ENCODE measurements at places on chromosomes 12 and 14.

GRCh38 chr12:72560003-72560769 lies 288.0 kb downstream of the TRHDE start:
- no peak for DNase-seq

DNA sequence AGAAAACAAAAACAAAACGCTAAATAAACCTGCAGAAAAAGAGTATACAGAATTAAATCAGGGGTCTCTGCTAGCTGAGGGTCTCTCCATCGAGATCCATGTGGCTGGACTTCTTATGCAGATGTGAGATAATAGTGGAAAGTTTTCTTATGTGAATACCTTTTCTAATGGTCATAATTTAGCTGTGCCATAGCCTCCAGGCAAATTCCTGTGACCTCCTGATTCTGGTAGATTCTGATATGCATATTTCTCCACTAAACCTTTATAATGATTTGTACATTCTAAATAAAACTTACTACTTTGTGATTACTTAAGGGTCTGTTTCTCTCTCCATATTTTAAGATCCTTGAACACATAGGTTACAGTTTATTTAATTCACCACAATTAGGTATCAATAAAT lies 1002.6 kb downstream of the GALC start:
- no peak for DNase-seq

DNA sequence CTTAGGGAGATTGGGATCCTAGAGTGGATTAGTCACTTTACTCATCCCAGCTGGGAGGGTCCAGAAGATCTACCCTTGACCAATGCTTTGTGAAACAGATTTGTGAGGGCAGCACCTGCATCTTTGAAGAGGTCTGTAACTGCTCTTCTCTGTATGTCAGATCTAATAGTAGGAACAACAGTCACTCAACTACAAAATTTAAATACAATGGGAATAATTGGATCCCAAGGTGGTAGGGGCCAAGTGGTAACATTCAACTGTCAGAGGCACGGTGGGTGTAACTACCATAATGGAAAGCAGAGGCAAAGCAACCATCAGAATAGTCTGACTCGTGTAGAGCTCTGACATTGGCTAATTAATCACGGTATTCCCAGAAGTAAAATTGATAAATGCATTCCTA lies 55.8 kb downstream of the ITPR2 start:
- no peak for DNase-seq

DNA sequence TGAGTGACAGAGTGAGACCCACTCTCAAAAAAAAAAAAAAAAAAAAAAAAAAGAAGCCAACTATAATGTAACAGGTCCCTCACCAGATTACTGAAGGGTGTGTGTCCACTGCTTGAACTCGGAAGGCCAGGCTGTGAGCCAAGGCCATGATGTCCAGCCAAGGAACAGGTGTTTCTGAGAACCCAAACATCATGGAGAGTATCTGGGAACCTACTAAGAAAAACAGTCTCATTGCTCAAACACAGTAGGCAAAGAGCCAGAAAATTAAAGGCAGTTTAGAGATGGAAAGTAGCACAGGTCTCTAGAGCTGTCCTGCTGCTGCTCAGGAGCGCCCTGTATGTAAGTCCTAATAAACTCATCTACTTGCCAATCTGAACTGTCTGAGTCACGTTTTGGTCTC lies 12.5 kb upstream of the MAP4K5 start:
- no peak for DNase-seq

DNA sequence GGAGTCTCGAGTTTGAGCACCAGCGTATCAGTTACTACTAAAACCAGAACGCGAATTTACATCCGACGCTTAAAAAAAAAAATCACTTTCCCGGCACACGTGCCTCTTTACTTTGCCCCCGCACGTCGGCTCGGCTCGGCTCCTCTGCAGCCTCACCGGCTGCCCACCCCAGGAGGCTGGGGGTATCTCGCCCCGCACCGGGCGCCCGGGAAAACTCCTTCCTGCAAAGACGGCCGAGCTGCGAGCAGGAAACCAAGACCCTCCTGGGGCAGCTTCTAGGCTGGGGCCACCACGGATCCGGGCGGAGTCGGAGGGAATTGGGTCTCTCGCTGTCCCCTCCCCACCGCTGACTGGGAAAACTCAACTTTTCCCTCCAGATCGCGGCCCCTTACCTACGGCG lies 610 bp downstream of the VSIG10 start:
- DNase-seq: no peak

- DNase-seq: no peak
Observed at GRCh38 chr12:107461222-107461975, 224.2 kb upstream of the PWP1 start.

DNA sequence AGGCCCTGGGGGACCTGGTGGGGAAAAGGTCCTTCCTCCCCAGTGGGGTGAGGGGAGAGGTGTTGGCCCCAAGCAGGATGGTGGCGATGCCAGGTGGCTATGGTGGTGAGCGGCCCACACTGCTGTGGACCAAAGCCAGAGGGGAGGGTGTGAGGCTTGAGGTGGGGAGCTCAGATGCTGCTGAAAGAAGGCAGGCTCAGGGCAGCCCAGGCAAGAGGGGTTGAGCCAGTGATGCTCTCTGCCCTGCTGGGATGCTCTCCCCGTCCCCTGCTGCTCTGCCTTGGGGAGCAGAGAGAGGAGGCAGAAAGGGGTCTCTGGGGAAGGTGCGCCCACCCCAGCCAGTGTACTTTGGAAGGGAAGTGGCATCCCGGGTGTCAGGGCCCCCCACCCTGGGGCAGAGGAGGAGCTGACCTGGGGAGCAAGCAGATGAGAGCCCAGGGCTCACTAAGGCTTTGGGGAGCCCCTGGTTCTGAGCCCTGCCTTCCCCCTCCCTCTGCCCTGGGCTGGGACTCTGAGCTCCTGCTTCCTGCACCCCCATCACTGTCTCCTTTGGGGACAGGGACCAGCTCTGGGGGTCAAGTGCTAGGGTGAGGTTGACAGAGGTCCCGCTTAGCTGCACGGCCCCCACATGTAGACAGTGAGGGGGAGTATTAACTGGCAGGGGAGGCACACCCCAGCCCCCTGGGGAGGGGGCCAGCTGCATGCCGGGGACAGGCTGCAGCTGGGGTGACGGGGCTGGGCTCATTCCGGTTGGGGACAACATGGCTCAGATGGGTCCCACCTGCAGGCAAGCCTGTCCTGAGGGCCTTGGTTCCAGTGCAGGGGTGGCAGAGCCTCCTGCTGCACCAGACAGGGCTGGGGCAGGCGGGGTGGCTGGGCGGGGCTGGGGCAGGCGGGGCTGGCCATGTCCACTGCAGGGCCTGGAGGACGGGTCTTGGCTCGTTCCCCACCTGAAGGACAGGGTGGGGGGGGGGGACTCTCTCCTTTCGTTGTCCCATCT lies 124.4 kb downstream of the KIF26A start:
- DNase-seq: no peak

DNA sequence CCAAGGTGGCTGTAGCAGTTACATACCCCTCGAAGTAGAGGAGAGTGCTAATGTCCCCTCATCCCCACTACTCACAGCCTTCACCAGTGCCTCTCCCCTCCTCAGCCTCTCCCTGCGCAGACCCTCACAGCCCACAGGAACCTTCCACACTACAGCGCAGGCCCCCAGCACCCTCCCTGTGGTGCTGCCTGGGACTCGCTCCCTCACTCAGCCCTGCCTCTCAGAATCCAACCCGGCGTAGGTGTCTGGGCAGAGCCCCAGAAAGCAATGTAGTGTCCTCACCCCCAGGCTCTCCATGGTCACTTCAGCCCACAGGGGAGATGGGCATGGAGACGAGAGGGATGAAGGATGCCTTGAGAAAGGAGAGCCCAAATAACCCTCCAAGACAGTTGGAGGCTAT lies 10.9 kb upstream of the ZNF740 start:
- no peak for DNase-seq

- no peak for DNase-seq
Observed at GRCh38 chr14:28001002-28001401, 765.6 kb upstream of the FOXG1 start.

GRCh38 chr14:22131749-22132476 lies 457.1 kb downstream of the DAD1 start:
- DNase-seq: no peak

- no peak for DNase-seq
Observed at GRCh38 chr14:72723858-72724530, 169.9 kb downstream of the DPF3 start.

GRCh38 chr12:124208489-124208888 lies 86.4 kb upstream of the RFLNA start:
- no peak for DNase-seq

DNA sequence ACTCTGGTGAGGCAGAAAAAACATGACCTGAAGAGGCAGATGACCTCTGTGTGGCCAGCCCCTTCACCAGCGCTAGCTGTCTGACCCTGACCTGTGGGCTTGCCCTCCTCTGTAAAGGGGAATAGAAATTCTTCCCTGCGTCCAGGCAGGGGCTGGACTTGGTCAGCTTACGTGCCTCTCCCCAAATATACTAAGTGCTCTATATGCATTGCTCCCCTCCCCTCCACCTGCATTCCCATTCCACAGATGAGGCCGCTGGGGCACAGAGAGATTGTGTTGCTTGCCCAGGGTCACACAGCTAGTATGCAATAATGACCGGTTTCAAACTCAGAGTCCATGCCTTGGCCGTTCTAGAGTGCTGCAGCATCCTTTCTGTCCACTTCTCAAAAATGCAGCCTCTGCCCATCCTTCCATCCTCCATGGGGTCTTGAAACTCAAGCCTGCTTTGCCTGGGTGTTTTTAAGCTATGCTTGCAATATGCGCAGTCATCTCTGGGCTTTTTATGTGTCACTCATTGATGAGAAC lies 303.9 kb downstream of the CACNA1C start:
- DNase-seq: no peak

GRCh38 chr12:122927756-122928403 lies 32.0 kb upstream of the VPS37B start:
- no peak for DNase-seq

- DNase-seq: no peak
Observed at GRCh38 chr12:96211988-96212387, 17.8 kb downstream of the ELK3 start.

DNA sequence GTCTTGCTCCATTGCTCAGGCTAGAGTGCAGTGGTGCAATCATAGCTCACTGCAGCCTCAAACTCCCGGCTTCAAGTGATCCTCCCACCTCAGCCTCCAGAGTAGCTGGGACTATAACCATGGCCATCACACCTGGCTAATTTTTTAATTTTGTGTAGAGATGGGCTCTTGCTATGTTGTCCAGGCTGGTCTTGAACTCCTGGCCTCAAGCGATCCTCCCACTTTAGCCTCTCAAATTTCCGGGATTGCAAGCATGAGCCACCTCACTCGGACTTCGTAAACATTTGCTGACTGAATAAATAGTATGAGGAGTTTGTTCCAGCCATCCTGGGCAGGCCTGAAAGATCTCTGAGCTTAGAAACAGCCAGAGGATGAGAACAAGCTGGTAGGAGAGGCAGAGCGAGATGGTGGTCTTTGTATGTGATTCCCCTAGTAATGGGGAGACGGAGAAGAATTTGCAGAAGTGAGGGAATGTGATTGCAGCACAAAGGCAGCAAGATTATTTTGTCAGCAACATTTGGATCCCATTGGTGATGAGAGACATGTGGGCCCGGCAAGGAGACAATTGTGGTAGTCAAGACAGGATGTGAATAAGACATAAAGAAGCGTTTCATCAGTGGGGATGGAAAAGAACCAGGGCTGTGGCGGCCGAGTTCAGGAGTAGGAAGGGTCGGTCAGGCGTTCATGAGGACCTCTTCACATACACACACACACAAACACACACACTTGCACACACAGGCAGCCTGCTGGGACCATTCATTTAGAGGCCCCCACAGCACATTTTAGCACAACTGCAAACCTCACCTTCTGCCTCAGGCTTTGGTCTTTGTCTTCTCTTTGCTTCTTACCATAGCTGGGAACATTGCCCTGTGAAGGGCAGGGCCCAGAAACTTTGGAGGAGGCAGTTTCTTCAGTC lies 155.5 kb downstream of the ZFP36L1 start:
- DNase-seq: no peak

GRCh38 chr14:101972126-101972866 lies 7.9 kb downstream of the DYNC1H1 start:
- DNase-seq: no peak

- DNase-seq: no peak
Observed at GRCh38 chr12:95590775-95591174, 39.5 kb upstream of the USP44 start.

DNA sequence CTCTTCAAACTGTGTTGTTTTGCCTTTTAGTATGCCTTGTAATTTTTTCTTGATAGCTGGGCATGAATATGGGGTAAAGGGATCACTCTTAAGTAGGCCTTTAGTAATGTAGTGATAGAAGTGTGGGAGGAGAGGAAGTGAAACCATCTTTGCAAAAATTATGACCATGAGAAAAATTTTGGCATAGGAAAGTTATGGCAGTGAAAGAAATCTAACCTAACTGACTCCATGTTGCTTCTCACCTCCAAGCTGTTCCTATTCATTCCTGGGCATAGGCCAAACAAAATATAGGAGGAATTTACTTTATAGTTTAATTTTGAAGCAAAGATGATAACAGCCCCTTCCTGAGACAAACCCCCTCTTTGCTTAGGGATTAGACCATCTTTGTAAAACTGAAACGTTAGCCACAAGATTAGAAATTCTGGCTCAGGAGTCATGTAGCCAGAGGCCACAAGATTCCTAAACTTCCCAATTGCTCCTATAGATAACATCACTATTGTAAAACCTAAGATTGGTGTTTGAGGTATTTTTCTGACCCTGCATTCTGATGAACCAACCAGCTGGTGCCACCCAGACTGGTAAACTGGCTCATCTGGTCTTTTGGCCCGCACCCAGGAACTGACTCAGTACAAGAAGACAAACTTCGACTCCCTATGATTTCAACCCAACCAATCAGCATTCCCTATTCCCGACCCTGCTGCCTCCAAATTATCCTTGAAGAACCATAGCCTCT lies 45.8 kb downstream of the CRADD start:
- DNase-seq: no peak

GRCh38 chr12:54133772-54134375 lies 54.9 kb downstream of the SMUG1 start:
- DNase-seq: no peak

DNA sequence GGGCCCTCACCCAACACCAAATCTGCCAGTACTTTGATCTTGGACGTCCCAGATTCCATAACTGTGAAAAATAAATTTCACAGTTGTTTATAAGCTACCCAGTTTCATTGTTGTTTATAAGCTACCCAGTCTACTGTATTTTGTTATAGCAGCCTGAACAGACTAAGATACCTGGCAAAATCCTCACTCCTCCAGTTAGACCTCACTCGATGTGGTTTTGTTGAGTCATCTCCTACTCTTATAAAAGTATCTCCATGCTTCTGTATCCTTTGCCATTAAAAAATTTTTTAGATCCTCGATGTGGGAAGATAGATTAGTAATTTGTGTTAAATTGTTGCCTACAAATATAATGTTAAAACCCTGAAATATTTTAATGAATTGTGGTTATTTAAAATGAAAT lies 16.0 kb downstream of the TXNDC16 start:
- no peak for DNase-seq

- DNase-seq: no peak
Observed at GRCh38 chr12:112584266-112584722, 165.5 kb downstream of the PTPN11 start.

DNA sequence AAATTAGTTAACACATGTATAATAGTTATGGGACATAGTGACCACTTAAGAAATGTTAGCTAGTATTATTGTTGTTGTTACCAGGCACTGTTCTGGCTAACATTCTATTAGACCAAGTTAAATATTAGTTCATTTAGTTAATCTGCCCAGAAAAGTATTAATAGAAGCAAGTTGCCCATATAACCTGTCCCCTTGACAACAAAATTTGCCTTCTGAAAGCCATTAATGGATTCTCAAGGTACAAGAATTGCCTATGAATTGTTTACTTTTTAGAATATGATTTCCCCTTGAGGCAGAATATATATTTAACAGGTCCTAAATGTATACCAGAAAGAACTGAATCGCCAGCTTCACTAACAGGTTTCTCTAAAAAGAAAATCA lies 167.3 kb upstream of the TMCC3 start:
- no peak for DNase-seq

- DNase-seq: no peak
Observed at GRCh38 chr12:49585477-49586459, 17.8 kb upstream of the MCRS1 start.
